ENCODE measurements at places on chromosomes 5 and 9. TPM values are rescaled to one million over a fixed set of nuclear protein-coding genes. Genes with fewer than 3 reads are reported as not detected.

Gene AMBP
- total RNA-seq = 2.1 TPM

Gene NMUR2
- total RNA-seq = not detected

Gene KLF4
- total RNA-seq = 0.95 TPM

Gene ANKH
- 13.4 TPM for total RNA-seq

Gene ZNF366
- total RNA-seq = not detected

Gene NCBP1
- 59.6 TPM for total RNA-seq

Gene ANKRD18B
- total RNA-seq = 3.3 TPM

Gene CDH12
- total RNA-seq = 1.4 TPM

Gene WNT8A
- total RNA-seq = not detected

Gene PCDHGA8
- total RNA-seq = 0.18 TPM

Gene DCTN3
- 53.4 TPM for total RNA-seq

Gene PCDHGA9
- 0.18 TPM for total RNA-seq

Gene FST
- 0.25 TPM for total RNA-seq

Data from K562 (cell line).